ENCODE measurements at places on chromosomes 3 and 15. TPM values are rescaled to one million over a fixed set of nuclear protein-coding genes. Genes with fewer than 3 reads are reported as not detected.

GRCh38 chr3:42694366-42694765 is 8.2 kb downstream of the HHATL start:
- DNase-seq, result no peak

GRCh38 chr3:184620475-184621119 is 59.0 kb downstream of the EPHB3 start:
- DNase-seq, result peak; percentile 25

- no peak for DNase-seq
Observed at GRCh38 chr3:122975924-122976293, 51.7 kb downstream of the SEMA5B start.

DNA sequence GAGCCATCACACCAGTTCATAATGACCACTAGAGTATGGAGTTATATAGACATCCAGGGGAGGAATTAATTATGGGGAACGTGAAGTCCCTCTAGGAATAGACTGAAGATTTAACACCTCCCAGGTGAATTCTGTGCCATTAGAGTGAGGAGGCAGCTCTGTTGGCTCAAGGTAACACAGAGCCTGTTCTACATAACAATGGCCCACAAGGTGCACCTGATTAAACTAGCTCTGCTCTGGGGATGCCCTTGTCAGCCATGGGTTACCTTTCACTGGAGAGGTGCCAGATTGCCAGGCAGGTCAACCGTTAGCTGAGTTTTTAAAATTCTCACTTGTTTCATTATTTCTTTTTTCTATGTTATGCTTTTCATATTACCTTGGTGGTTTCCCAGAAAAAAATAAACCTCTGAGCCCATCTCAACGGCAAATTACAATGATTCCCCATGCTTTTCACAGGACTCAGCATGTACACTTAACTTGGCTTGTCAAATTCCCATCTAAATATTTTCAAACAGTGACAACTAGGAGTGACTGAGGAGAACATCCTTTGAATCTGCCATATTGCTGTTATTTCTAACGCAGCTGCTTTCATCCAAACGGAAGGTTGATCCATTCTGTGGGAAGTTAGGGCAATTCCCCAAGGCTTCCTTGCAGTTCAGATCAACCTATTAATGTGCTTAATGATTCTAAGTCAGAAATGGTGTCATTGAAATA is 512.9 kb downstream of the MCTP2 start:
- DNase-seq, result no peak

GRCh38 chr3:60772584-60772983 is 478.7 kb downstream of the FHIT start:
- DNase-seq, result no peak

DNA sequence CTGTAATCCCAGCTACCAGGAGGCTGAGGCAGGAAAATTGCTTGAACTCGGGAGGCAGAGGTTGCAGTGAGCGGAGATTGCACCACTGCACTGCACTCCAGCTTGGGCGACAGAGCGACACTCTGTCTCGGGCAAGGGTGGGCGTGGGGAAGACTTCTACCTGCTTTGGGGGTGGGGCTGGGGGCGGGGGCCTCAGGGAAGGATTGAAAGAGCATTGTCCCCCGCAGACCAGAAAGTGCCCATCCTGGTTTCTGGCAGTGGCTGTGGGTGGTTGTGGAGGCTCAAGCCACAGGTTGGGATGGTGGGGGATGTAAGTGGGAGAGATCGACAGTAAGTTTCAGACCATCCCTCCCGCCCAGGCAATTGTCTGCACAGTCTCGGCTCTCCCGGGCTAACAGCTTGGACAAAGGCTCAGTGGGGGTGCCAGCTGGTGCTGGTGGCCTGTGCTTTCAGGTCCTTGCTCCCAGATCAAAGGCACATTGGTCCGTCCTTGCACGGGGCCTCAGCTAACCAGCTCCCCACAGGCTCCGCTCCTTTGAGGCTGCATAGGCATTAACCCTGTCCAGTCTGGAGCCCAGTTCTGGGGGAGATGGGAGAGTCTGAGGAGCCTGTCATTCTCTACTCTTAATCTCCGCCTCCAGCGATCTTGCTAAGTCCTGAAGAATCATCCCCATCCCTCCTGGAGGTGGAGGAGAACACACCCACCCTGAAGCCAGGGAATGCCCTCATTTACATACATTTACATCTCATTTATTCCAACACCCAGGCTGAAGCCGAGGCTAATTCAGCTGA is 8.6 kb downstream of the SCN5A start:
- DNase-seq, result no peak

DNA sequence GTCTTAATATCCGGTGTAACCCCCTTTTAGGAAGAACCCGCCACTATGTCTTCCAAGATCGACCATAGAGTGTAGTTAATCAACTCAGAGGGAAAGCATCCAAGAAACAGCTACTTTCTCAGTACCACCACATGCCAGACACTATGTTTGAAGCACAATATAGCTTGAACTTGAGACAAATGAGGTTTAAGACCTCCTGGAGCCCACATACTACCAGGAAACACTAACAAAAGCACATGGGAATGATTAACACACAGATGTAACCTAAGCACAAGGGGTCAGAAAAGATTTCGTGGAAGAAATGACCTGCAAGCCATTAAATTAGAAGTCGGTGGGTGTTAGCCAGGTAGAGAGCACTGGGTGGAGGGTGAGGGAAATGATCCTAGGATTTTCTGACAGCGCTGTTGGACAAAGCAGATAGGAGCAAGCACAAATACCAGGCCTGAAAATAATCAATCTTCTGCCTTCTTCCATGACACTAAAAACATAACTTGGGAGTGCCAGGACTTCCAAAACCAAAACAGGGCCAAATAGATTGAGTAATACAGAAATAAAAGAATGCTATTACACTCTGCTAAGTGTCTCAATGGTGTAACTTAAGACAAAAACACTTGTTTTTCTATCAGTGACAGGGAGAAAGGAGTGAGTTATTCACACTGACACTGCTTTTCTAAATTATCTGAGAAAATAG is 213.7 kb downstream of the FOXP1 start:
- no peak for DNase-seq

GRCh38 chr3:81352867-81353266 is 408.6 kb downstream of the GBE1 start:
- DNase-seq, result peak; percentile 50

DNA sequence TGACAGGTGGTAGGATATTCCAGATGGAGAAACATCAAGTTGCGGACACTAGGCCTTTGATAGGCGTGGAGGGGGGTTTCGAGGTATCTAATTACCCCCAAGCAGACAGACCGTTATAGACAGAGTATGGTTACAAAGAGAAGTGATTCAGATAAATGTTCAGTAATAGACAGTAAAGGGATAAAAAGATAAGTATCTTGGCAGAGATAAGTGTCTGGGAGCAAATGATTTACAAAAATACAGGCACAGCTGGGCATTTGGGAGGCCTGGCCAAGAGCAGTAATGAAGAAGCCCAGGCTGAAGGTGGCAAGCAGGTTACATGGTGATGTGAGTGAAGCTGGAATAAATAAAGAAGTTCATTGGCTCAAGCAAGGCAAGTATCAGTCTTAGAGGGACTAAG is 659 bp upstream of the MYH15 start:
- no peak for DNase-seq

GRCh38 chr3:24678421-24678865 is 183.8 kb upstream of the THRB start:
- DNase-seq, result no peak

DNA sequence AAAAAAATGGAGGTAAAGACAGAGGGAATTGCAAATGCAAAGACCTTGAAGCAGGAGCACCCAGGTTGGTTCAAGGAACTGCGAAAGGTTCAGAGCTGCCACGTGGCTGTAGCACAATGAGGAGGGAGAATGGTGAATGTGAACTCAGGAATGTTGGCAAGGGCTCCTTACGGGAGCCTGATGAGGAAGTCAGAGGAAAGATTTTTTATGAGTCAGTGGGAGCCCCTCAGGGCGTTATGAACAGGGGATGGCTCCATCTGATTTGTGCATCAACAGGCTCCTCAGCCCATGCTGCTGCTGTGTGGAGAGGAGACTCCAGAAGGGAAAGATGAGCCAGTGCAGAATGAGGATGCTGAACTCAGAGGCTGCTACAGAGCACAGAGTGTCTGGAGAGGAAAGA is 194.4 kb downstream of the ARRDC4 start:
- DNase-seq, result peak; percentile 97

DNA sequence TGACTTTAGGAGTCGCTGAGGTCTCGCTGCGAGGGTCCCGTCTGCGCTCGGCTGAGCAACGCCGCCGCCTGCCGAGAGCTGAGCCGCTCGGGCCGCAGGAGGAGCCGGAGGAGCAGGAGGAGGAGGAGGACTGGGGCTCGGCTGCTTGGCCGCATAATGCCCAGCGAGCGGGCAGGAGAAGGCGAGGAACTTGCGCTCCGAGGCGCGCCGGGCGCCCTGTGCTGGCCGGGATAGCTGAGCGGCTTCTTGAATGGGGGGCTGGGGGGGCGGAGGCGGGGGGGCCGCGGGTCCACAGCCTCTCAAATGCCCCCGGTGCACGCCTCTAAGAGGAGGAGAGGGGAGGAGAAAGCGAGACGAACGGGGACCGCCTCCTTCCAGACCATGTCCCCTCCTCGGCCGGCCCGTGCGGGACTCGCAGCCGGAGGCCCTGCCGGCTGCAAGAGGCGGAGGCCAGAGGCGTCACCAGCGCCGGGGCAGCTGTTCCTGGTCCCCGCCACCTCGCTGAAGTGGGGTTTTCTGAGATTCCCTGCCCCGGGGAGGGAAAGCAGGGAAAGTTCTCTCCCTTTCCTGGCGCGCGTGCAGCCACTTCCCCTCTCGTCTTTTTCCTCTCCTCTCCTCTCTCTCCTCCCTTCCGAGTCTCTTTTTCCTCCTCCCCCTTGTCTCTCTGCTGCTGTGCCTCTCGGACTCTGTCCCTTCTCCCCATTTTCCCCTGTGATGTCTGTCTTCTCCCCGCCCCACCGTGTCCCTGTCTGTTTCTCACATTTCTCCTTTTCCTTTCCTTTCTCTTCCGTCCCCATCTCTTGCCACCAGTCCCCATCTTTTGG is at the start of gene ADAMTS9:
TSS of gene ADAMTS9 (minus strand) at position 220 of the 824 bp plus-strand sequence. CDS start 343 bp downstream, outside the sequence.
- no peak for DNase-seq

DNA sequence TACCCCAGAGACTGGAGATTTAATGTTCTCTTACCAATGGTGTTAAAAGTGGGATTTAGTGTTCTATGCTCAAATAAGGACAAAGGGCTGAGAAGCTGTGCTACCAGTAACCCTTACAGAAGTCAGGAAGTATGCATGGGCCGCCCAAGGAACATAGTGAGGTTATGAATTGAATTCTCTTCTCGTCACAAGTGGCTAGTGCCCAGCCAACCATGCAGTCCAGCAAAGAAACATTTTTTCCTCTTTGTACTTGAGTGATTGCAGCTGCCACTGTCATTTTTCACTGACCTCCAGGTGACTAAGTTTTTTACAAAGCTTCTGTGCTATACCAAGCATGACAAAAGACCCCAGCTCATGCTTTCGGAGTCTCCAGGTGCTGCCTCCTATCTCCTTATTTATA is 110.6 kb upstream of the DCBLD2 start:
- DNase-seq, result no peak

DNA sequence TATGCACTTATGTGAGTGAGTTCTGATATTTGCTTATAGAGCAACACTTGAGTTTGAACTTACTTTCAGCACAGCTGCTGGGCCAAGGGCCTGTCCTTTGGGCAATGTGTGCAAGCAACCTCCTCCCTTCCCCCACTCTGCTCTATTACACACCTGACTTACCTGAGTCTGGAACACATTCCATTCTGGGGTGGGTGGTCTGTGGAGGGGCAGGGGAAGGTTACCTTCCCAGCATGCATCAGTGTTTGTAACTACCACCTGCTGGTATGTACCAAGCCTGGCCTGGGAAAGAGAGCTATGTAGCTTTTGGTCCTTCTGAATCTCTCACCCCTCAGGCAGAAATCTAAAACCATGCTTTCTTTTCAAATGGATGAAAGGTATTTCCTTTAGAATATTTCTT is 103.0 kb downstream of the ISL2 start:
- no peak for DNase-seq

DNA sequence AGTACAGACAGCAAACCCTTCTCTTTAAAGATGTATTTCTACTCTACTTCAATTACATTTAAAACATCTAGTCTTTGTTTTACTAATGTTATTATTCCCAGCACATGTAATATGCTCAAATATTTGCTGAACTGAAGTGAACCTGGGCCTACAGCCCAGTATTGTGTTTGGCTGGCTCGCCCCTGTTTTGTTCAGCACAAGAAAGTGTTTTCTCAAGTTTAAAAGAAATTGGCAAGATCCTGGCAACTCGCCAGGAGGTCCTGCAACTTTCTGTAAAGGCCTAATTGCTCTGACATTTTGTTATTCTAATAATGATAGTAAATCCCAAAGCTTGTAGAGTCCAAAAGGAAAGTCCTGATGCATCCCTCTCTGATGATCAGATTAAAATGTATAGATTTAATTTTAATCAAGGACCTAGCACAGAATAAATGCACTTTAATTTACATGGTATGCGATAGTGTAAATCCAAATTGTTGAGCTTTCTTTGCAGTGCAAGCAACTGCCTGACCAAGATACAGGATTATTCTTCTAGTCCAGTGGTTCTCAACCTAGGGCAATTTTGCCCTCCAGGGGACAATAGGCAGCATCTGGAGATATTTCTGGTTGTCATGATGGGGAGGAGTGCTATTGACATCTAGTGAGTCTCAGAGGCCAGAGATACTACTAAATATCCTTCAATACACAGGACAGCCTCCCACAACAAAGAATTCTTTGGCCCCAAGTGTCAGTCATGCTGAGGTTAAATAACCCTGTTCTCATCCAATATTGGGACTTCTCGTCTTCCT is 35.7 kb upstream of the TMOD3 start:
- no peak for DNase-seq

DNA sequence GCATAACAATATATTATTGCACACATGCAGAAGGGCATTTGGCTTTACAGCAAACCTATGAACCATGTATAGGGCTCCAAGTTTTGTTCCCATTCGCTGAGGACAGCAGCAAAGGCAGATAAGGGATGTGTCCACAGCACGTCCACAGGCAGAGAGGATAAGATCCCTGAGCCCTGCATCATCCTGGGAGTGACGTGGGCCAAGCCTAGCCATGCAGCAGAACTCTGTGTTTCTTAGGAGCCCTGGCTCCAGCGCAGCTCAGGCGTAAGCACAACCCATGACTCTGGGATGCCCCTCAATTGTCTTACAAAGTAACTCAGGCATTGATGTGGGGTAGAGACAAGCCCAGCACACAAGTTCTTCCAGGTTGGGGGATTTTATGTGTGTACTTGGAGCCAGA is 194.3 kb upstream of the CTDSPL start:
- DNase-seq, result no peak

ITGA11 gene
- total RNA-seq, result 2.1 TPM

ETV5 gene
- total RNA-seq, result 66.3 TPM

ADGRG7 gene
- not detected for total RNA-seq

CELSR3 gene
- total RNA-seq, result 1.6 TPM

RAMAC gene
- 21.6 TPM for total RNA-seq

Measured in HFFc6 (cell line).